Left renal pelvis (tissue), 4 donors: ENCODE measurements at places on chromosomes 3 and 15. TPM values are rescaled to one million over a fixed set of nuclear protein-coding genes. Genes with fewer than 3 reads are reported as not detected.

- no peak for DNase-seq
Observed at GRCh38 chr3:183824761-183825455, 469 bp downstream of the MAP6D1 start.

DNA sequence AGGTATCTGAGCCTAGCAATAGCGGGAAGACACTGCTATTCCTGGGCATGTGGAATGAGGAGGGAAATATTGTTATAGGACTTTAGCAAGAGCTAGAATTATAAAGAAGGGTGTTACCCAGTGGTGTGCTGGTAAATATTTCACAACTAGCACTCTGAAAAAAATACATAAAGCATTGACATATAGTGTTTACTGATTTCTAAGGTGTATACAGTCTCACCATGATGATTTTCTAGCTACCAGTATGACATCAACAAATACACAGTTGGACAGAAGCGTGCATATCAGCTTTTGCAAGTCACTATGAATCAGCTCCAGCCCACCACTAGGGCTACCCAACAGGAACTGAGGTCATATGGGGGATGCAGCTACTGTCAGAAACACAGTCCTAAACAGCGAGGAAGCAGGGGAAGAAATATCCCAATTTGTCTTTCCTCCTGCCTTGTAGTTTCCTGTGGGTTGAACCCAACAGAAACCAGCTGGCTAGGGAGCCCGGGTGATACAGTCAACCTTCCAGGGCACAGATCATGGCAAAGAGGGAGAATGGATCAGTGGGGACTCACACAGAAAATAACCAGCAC is 39.6 kb downstream of the HGD start:
- no peak for DNase-seq

The IL5RA gene
- polyA plus RNA-seq, result 0.64 TPM

The FAH gene
- polyA plus RNA-seq, result 26.9 TPM

The FEZF2 gene
- not detected for polyA plus RNA-seq

GRCh38 chr3:184636741-184637316 is 75.0 kb downstream of the MAGEF1 start:
- no peak for DNase-seq

- DNase-seq, result no peak
Observed at GRCh38 chr3:9098716-9099675, 135.7 kb upstream of the RAD18 start.

The CACNA2D2 gene
- polyA plus RNA-seq, result 17.1 TPM

DNA sequence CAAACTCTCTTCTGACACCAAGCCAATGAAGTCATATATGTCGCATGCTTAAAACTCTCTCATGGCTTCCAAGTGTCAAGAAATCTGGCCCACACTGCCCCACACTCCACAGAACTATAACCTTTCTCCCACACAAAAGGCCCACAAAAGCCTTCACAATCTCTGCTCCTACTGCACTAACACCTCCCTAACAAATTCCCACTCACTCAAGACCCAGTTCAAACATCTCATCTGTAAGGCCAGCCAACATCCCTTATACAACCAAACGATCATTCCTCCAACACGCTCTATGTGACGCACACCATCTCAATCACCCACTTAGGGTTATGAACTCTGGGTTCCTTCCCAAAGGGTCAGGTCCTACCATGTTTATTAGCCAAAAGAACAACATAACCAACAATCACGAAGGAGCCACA is 13.5 kb downstream of the TBC1D2B start:
- DNase-seq, result no peak

- no peak for DNase-seq
Observed at GRCh38 chr15:57327985-57328471, 48.3 kb upstream of the CGNL1 start.

DNA sequence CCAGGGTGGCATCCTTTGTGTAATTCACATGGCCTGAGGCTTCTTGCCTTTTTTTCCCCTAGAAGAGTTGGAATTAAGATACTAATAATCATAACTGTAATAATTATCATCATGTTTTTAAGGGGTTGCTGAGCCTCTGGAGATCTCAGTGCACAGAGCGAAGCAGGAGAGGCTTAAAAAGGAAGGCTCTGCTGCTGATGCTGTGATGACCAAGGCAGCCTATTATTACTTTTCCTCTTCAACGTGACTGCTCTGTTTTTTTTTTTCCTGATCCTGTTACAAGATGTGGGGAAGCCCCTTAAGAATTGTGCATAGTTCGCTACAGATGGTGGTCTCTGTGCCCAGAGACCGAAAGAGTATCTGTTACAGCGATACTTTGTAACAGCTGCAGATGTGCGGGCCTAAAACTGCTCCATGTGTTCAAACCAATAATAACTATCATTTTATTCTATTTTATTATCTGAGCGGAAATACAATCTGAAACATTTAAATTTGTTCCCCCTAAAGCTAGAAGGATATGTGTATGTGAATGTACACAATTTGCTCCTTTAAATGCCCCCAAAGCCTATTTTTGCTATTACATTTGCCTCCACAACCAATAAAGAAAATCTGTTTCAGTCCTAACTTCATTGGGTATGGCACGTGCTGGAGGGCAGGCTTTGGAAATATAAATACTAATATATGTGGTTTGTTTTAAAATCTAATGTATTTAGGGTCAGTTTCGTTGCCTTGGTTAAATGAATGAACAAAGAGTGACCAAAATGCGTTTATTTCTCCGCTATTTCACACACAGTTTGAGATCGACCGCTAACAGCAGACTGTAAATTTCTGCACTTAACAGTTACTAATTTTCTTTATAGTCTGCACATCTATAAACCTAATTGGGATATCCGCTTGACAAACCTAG is 4.6 kb downstream of the SHOX2 start:
- DNase-seq, result no peak

GRCh38 chr15:35141743-35142471 is 56.8 kb upstream of the NANOGP8 start:
- DNase-seq, result no peak

GRCh38 chr3:38655708-38656300 is 6.3 kb upstream of the SCN5A start:
- no peak for DNase-seq

DNA sequence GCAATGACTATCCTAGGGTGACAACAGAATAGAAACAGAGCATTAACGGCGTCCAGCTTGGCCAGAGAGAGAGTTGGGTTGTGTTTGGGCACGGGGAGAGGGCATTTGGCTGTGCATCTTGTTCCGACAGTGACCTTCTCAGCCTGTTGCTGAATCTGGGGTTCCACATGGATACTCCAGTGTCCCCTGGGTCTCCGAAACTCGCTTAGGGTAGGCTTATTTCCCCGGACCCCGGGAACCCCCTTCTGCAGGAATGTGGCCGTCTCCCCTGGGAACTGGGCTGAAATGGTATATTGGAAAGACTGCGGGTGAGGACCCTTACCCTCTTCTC is 7.9 kb downstream of the SHOX2 start:
- DNase-seq, result no peak

DNA sequence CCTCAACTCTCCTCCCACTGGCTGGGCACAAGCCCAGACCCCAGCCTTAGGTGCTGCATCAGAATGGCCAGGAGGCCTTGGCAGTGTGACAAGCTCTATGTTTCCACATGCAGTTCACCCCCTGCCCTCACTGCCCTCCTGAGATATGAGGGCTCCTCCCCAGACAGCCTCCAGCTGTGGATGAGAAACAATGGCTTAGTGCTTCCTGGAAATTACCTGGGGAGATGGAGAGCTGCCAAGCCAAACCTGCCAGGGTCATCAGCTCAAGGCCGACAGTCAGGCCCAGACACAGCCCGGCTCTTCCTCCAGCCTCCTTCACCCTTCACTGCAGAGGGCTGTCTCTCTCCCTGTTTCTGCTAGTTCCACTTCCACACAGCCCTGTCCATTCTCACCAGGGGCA is 76.3 kb downstream of the MYLK start:
- no peak for DNase-seq

- no peak for DNase-seq
Observed at GRCh38 chr3:86168512-86168911, 822.4 kb downstream of the VGLL3 start.

GRCh38 chr3:123385981-123386380 is 62.9 kb downstream of the ADCY5 start:
- DNase-seq, result no peak

DNA sequence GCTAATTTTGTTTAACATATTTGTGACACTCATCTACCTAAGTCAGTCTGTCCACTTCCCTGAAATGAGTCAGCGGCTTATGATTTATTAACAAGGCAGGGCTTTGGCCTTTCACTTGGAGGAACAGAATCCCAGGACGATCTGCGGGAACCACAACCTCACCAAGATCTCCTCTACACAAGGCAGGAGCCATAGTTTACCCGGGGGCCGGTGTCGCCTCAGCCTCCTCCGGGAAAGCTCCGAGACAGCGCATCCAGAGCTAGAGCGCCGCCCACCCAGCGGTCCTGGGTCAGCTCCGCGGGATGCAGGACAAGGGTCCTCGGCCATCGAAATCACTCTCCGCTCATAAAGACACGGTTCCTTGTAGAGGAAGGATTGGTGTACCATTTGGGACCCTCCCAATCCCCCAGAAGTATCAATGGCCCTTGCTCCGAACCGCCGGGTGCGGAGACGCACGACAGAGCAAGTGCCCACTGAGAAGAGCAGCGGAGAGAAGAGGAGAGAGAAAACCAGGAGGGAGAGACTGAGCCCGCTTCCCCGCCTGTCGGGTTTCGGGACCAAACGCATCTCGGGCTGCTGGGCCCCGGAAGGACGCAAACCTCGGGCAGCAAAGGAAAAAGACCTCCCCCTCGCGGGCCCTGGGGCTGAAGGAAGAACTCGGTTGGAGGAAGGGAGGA is 13.1 kb upstream of the ALCAM start:
- DNase-seq, result no peak

DNA sequence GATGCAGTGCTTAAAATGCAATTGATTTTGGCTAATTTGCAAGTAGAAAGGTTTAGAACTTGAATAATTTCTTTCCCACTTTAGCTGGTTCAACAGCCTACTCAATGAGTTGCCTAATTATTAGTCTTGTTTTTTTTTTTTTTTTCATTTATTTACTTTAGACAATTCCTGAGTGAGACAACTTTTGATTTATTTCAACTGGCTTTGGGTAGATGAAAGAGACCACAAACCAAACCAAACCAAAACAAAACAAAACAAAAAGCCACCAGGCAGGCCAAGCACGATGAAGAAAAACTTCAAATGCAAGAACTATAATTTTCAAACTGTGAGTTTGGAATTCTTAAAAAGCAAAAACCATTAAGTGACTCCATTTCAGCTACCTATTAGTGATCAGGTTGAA is 469.9 kb downstream of the GBE1 start:
- no peak for DNase-seq

DNA sequence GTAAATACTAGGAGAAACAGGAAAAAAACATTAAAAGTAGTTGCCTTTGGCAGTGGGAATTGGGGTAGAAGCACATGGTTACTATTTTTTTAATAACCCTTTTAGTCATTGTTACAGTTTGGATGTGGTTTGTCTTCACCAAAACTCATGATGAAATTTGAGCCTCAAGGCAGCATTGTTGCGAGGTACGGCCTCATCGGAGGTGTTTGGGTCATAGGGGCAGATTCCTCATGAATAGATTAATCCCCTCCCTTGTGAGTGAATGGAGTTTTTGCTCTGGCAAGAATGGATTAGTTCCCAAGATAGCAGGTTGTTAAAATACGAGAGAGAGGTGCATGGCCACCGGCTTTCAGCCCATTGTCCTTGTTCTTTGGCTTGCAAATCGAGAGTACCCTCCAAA is 92.6 kb downstream of the LEKR1 start:
- no peak for DNase-seq

- no peak for DNase-seq
Observed at GRCh38 chr3:71514621-71515020, 68.9 kb downstream of the FOXP1 start.

The PLOD2 gene
- polyA plus RNA-seq, result 190 TPM

- no peak for DNase-seq
Observed at GRCh38 chr3:80097674-80098073, 329.9 kb upstream of the ROBO1 start.

GRCh38 chr3:124919756-124920155 is 14.8 kb downstream of the MUC13 start:
- DNase-seq, result no peak

The MKRN3 gene
- polyA plus RNA-seq, result 0.45 TPM

DNA sequence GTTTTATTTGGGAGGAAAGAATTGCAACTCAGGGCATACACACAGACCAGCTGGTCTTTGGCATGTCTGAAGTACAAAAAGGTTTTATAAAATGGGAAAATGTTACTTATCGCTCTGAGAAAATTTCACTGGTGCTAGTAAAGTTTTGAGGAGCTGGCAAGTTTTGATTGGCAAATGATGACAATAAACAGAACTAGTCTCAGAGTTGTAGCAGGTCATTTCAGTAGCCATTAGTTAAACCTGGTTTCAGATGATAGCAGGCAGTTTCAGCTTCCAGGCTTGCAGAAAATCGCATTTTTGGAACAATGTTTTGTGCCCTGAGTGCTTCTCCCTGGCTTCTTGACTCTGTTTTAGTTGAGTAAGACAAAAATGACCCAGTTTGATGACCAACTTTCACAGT is 10.7 kb downstream of the B2M start:
- DNase-seq, result no peak

- peak; percentile 31 for DNase-seq
Observed at GRCh38 chr3:74267588-74268184, 346.8 kb downstream of the CNTN3 start.

GRCh38 chr15:48936666-48937065 is 27.1 kb downstream of the SHC4 start:
- DNase-seq, result no peak

- peak; percentile 5 for DNase-seq
Observed at GRCh38 chr3:158845765-158846350, 44.0 kb downstream of the MFSD1 start.

The IL12A gene
- polyA plus RNA-seq, result 0.27 TPM

DNA sequence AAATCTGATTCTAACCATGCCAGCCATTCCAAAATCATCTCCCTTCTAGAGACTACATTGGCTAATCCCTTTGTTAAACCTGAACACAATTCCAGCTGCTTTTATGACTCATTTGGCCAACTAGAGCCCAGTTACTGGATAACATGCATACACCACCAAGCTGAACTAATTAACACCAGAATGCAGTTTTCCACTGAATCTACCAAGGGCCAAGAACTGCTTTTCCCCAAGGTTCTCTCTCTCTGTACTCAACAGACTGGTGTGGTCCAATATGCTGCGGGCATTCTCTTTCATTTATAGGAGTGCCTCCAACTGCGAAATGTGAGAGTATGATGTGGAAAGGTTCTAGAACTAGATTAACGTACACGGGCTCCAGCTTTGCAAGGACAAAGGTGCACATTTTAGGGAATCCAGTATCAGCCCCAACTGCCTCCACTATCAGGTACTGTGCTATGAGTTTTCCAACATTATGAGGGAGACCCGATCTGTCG is 1.5 kb downstream of the CHSY1 start:
- DNase-seq, result no peak

DNA sequence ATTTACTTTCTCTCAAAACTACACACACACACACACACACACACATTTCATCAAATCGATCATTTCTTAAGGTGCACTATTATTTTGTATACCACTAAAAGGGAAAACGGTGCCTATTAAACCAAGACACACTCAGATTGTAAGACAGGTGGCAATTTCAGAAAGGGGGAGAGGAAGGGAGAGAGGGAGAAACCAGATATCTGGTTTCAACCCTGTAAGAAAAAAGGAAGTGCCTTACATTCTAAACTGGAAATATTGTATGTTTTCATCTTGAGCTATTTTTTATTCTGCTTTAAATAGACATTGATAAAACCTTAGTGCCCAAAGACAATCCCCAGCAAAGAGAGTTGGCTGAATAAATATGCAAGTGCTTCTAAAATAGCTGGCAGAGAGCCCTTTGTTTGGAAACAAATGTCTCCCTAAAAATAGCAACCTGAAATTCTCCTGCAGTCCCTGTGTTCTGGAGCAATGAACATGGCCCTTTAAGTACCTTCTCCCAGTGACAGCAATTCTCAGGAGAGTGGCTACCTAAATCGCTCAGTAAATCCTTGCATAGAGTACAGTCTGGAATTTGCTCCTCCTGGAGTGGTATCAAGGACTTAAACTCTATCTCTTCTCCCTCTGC is 85.7 kb downstream of the RARB start:
- no peak for DNase-seq
